Hematopoietic multipotent progenitor cell (in vitro differentiated cells): ENCODE measurements at places on chromosomes 4 and X.

DNA sequence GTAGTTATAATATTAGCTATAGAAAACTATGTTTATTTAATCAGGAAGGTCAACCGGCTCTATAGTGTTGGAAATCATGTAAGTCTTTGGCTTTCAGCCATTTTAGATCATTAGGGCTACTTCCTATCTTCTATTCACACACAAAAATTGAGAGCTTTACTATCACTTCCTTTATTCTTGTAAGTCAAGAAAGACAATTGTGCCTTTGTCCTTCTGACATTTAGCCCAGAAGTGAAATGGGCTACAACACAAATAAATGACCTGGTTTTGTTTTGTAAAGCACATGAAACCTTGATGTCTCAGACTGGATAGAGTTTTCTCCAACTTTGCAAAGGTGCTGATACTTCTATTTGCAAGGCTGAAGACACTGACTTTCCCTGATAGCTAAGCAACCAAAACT, 122.4 kb upstream of the ACSL4 start:
- no peak for DNase-seq

DNA sequence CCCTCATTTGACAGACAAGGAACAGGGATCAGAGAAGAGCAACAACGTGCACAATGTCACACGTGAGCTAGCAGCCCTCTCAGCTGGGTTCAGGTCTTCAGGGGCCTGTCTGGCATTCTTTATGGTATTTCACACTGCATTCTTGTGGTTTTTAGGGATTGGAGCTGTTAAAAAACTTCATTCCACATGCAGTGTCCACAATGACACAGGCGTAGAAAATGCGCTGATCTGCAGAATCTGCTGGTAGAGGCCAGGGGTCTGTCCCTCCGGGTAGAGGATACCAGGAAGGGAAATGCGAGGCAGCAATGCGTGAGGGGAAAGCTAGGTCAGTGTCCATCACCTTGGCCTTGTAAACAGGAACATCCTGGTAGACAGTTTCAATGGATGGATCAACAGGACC, 36.6 kb downstream of the MAP7D3 start:
- DNase-seq = no peak

DNA sequence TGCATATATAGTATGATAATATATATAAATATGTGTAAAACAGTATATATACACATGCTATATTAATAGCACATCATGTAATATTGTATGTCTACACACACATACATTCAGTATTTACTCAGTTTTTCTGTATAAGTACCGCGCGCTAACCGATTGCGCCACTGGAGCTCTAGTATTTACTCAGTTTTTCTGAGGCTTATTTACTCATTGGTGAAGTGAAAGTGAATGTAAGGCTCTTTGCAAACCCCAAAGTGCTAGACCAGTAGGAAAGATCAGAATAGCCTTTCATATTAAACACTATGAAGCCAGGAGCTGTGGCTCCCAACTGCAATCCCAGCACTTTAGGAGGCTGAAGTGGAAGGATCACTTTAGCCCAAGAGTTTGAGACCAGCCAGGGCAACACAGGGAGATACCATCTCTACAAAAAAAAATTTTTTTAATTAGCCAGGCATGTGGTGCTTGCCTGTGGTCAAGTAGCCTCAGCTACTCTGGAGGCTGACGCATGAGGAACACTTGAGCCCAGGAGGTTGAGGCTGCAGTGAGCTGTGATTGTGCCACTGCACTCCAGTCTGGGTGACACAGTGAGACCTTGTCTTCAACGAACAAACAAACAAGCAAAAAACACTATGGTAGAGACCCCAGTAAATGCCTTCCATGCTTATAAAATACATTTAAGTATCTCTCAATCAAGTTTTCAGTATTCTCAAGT, 125.8 kb downstream of the KIT start:
- no peak for DNase-seq

DNA sequence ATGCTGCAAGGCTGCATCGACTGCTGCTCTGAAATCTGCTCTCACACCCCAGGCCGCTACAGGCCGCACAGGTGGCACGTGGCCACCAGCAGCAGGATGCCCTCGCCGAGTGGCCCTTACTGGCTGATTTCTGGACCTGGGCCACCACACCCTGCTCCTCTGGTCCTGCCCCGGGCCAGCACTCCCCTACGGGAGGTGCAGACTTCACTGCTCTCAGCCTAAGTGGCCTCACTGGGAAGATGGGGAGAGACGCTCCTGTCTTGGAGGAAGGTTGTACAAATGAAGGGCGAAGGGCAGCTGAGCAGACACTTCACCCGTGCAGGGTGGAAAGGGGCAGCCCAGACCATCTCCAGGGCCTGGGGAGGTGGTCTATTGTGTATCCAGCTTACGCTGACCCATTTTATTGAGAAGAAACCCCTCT, 72.5 kb downstream of the ACOX3 start:
- DNase-seq = no peak

DNA sequence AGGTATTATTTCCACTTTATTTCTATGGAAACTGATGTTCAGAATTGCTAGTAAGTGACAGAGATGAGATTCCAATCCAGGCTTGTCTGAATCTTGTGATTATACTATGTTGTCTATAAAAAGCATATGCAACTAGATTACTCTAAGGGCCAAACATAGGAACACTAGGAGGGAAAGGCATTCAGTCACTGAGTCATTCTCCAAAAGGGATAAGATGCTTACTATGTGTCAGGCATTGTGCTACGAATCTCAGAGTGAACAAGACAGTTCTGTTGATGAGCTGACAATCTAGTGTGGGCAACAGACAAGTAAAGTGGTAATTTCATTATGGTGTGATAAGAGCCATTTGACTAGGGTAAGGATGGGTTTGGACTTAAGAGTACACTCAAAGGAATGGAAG, 77.2 kb downstream of the RASL11B start:
- DNase-seq = no peak

DNA sequence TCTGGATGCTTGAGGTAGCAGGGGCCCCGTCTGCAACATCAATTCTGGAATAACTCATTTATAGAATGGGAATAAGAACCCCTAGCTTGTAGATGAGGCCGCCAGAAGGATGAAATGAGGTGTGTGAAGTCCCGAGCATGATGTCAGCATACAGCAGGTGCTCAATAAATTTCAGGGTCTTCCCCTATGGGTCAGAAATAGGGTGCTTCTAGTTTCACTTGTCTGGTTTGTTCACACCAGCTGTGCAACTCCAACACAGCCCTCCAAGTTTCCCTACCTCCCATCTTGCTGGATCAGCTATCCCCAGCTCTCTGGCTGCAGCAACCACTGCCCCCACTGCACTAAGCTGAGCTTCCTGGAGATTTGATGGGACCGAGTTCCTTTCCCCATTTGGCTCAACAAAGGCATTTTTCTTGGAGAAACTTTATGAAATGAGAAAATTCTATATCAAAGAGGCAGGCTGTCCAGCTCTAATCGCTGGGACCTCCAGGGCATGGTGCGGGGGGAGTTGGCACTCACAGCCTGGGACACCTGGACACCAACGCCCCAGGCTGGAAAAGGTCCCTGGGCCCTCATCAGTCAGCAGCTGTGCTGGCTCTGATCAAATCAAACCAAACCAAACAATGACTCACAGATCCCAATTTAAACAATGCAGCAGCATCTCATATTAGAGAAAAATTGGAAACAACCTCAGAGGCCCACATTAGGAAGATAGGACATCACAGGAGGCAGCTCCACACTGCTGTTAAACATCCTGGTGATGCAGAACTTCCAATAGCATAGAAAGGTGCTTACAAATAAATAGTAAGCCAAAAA, 13.3 kb downstream of the SLC2A9 start:
- DNase-seq = no peak

DNA sequence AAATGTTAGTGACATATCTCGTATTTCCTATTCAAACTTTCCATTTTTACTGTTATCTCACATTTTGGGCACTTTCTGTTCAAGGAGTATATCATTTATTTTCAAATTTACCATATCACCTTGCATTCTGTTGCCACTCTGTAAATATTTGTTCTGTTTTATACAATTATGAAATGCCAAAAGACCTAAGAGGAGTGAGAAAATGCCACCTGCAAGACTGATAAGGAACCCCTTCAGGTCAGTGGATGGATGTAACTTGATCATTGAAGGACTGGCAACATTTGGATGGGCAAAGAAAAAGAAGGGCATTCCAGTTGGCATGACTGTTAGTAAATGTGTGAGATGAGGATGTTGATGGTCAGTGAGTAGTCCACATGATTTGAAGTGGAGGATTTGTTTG, 79.1 kb downstream of the OTC start:
- DNase-seq = no peak

DNA sequence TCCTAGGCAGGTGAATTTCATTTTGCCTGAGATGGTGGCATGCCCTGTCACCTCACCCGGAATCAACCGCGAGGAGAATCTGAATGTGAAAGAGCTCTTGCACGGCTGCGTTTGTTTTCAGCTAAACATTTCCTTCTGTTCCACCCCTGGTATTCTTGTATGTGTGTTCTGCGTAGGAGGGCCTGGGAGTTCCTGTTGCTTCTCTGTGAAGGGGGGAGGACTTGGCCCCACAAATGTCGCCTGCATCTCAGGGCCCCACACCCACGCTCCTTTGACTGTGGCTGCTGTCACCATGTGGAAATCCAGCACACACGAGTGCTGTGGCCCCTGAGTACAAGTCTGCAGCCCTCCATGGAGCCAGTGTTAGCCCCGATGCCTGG, 45.8 kb upstream of the CLCN4 start:
- no peak for DNase-seq

- DNase-seq = no peak
Observed at GRCh38 chrX:77426811-77427210, 20.4 kb upstream of the FGF16 start.

GRCh38 chr4:8303081-8303480, 33.5 kb downstream of the HTRA3 start:
- no peak for DNase-seq

DNA sequence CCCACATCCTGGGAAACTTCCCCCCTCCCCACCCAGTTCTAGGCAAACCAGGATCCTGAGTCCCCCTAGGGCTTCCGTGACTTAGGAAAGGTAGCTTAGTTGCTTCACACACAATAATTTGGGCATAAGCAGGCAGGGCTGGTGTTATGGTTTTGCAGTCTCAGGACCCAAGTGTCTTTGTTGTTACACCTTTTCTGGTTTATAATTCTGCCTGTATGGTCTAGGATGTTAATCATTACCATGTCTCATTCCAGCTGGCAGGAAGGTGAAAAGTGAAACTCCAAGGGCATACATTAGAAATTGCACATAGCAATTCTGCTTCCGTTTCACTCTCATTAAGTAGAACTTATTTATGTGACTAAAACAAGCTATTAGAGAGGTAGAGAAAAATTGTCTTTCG, 16.8 kb downstream of the UGT8 start:
- DNase-seq = no peak

- peak; percentile 19 for DNase-seq
Observed at GRCh38 chrX:119758731-119759247, 401 bp downstream of the SOWAHD start.

- DNase-seq = no peak
Observed at GRCh38 chrX:1741816-1742394, 127.0 kb downstream of the ASMT start.

- no peak for DNase-seq
Observed at GRCh38 chrX:25202827-25203226, 187.1 kb upstream of the ARX start.

DNA sequence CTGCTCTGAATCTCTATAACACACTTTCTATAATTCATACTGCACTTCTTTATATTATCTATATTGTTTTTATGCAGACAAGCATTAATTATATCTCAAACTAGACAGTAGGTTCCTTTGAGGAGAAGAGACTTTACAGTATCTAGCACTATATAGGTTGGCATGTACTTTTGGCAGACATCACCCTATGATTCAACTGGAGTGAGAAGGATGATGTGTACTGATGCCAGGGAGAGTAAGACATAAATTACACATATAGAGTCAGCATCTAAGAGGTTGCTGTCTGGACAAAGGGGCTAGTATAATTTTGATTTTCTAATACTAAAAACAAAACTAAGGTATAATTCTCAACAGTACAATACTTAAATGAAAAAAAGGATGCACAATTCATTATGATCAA, 5.1 kb upstream of the RBM41 start:
- no peak for DNase-seq

DNA sequence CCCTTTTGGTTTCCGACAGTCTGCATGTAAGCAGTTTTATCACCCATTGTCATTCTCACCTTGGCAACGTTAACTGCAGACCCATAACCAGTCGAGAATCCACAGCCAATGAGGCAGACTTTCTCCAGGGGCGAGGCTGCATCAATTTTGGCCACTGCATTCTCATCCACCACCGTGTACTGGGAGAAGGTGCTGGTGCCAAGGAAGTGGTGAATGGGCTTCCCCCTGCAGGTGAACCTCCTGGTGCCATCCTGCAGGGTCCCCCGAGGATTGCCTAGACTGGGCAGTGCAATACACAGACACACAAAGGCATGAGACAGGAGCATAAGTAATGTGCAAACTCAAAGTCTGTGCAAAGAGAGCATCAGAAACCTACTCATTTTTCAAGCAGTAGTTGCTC, 5.4 kb downstream of the ADH1B start:
- no peak for DNase-seq

DNA sequence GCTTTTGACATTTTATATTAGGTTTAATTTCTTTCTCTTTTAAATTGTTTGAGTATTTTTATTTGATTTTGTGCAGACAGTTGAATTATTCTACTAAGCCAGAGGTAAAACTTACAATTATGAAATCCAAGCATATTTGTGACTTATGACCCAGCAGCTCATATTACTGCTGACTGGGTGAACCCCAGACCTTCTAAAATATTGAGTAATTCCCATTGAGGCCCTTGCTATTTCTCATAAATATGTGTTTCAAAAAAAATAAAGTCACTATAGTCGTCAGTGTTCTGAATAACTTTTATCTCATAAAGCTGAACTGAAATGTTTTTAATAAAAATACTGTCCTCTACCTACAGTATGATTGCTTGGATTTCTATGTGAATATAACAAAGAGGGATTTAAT, 303.1 kb downstream of the IQCM start:
- no peak for DNase-seq

GRCh38 chr4:180377741-180378140, 1865.5 kb upstream of the TENM3 start:
- no peak for DNase-seq

DNA sequence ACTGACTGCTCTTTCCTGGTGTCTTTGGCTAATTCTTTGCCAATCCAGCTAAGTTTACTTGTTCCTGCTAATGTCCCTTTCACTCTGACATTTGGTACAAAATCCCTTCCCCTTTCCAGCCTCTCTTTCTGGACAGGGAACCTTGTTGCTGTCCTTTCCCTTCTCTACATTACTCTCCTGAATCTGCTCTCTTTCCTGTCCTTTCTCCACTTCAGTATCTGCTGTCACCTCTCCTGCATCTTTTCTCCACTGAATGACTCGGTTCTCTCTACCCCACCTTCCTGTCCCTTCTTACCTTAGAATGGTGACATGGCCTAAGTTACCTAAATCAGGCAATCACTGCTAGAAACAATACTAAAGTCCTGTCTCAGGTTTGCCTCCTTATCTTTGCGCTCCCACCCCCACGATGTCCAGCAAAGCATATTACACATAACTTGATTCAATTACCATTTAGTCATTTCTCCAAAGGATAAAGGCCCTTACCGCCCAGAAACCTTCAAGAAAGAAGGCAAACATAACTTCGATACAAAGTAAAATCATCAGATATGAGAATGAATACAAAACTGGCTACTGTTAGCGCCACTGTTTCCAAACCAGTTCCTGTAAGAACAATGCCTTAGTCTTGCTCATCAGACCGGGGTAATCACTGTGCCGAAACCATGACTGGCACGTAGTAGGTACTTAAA, 890 bp downstream of the BOD1L1 start:
- no peak for DNase-seq
